Naive thymus-derived CD4-positive, alpha-beta T cell (primary cell): ENCODE measurements at places on chromosomes 7 and 10. TPM values are rescaled to one million over a fixed set of nuclear protein-coding genes. Genes with fewer than 3 reads are reported as not detected.

DNA sequence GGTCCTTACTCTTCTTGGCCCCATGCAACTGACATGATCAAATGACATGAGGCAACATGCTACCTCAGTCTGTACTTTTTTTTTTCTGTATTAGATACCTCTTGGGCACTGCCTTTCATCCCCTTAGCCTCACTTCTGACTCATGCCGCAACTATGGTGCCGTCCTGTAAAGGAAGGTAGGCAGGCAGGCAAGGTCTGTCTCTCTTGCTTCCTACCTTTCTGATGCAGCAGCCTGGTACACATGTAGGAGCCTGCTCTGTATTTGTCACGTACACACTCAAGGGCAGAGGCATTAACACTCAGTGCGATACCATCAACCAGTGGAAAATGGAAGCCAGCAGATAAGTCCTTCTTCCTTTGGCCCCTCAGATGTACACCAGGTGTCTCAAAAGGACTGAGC is 146.7 kb downstream of the ATE1 start:
- no peak for DNase-seq

- DNase-seq, result no peak
Measured at GRCh38 chr7:124792002-124792401, 26.4 kb upstream of the GPR37 start.

Gene LRMDA
- not detected for total RNA-seq

- DNase-seq, result no peak
Measured at GRCh38 chr7:18179093-18179492, 151.4 kb upstream of the PRPS1L1 start.

- no peak for DNase-seq
Measured at GRCh38 chr7:85454904-85455303, 268.0 kb upstream of the SEMA3D start.

Gene ANXA8L1
- total RNA-seq, result not detected

Gene SPDYE1
- not detected for total RNA-seq

Gene SVOPL
- not detected for total RNA-seq

Gene CPN1
- total RNA-seq, result not detected
